ENCODE measurements at places on chromosomes 5 and 9. TPM values are rescaled to one million over a fixed set of nuclear protein-coding genes. Genes with fewer than 3 reads are reported as not detected.

DNA sequence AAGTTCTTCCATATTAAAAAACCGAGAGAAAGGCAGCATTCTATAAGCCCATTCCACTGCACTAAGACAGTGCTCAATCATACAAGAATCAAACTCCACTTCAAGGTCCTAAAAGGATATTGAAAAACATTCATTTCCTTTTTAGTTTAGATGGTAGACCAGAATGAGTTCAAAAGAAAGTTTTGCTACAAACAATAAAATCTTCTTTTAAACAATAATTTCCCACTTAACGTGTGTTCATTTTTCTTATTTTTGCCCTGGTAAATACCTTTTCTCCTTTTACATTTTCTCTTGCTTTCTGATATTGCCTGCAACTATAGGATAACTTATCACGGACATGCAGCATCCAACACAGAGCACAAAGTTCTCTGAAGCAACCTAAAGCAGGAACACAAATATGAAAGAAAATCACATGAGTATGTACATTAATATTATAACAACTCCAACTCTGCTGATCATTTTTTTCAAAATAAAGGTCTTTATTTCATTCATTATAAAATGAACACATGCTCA is 61.7 kb downstream of the CPLANE1 start:
- DNase-seq: no peak

Gene LPCAT1
- total RNA-seq: 38.6 TPM

DNA sequence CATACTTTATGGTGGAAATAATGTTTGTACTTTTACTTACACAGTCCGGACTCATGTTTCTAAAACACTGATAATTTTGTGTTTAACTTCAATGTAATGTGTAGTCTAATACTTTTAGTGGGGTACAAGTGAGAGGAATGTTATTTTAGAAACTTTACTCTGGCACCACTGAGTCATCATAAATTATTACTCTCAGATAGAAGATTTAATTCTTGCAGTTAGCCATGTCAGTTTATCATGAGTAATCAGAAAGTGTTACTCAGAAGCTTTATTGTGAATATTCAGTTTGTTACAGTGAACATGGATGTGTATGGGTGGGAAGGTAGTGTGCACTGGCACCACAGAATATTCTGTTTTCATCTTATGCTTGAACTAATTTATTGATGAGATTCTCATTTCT is 20.0 kb downstream of the OGN start:
- no peak for DNase-seq

DNA sequence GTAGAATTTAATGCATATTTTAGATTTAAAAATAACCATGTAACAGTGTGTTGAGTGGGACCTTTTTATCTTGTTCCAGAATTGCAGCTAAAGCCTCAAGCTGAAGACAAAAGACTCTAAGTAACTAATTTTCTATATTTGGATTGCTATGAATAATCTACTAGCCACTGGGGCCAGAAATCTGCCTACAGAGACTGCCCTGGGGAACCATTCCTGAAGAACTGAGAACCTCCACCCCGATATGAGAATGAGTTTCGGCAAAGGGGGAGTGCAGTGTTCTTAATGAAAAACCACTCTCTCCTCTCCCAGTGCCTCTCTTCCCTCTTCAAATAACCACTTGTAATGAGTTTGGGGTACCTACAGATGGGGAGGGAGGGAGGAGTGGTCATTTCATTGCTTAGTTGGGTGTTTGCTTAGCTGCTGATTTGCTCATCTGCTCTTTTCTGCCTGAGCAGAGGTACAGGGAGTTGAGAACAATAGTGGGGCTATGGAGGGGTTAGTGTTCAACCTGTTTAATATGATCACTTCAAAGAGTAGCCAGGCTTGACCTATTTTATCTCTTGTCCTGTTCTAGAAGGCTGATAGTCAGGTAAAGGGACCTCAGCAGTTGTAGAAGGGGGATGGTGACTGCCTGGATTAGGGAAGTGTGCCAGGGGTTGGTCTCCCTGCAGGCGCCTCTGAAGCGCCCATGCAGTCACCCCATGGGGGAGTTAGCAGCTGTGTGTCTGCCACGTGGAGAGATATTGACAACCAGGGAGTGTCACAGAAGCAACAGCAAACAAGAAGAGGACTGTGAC is 47.7 kb downstream of the ATG10 start:
- DNase-seq: no peak

GRCh38 chr9:128716581-128717254 is 7.2 kb downstream of the ZDHHC12 start:
- DNase-seq: peak; percentile 12

DNA sequence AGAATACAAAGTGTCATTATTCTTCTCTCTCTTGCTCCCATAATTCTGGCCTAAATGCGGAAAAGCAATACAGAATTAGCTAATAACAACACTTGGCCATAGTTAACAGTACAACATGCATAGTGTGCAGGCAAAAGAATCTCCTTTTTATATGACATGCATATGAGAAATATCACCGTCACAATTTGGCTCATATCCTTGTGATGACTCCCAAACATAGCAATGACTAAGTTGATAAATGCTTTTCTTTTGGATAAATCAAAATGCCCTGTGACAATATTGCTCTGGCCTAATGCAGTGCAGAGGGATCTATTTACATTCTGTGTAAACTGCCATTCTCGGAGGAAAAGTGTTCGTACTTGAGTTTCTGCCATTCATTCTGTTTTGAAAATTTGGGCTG is 121.9 kb upstream of the GHR start:
- DNase-seq: no peak

GRCh38 chr5:58462154-58462553 is 2.3 kb upstream of the PLK2 start:
- no peak for DNase-seq

Gene IL13
- not detected for total RNA-seq

DNA sequence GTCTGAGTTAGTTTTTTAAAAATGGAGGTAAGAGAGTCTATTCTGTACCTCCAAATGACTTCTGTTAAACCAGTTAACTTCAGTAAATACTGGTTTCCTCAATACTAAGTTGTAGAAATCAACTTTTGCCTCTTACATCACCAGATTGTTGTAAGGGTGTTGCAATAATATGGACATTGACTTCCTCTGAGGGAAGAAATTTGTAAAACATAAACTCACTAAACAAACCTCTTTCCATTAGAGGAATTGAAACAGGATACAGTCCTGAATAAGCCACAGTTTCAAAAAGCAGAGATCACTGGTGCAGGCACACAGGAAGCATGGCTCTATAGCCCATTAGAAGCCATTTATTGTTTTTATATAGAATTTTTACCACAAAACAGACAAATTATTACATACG is 32.7 kb upstream of the SLCO6A1 start:
- DNase-seq: no peak

Gene ZBTB34
- 3.1 TPM for total RNA-seq

DNA sequence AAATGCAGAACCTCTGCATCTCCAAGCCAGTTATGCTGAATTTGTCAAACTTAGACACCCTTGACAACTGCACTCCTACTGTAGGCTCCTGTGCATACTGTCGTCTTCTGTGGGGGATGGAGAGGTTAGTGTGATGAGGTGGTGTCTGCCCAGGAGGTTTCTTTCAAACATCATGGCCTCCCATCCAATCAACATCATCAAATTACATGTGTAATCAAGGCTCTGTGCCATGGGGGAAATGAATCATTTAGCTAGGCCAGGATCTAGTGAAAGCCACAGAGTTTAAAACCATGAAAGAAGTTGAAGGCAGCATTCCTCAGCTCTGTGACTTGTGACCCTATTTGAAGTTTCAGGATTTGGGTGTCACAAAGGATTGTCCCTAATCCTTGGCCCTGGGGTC is 240.6 kb downstream of the MARCHF11 start:
- no peak for DNase-seq

GRCh38 chr5:124738681-124739633 is 7.5 kb downstream of the ZNF608 start:
- no peak for DNase-seq

GRCh38 chr9:28922891-28923290 is 1349.6 kb upstream of the C9orf72 start:
- DNase-seq: no peak

DNA sequence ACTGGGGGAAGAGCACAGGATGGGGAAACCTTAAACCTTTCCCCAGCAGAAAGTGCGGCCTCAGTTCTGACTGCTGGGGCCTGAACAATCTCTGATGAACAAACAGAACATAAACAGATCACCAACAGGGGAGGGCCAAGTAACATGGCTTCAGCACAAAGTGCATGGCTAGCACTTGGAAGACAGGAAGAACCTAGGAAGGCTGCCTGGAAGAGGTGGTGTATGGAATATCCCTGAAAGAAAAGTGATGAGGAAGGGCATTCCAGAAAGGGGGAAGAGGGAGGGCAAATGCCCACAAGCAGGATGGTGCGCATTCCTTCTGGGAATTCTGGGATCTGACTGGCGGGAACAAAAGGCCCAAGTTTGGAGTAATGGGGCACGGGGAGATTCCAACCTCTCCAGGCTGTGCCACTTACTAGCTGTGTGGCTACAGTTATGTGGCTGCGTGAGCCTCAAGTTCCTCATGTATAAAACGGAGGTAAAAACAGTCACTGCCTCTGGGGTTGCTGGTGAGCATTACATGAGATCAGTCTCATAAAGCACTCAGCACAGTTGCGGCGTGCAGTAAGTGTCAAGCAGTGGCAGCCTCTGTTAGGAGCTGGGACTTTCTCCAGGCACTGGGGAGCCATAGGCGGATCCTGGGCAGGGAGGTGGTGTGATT is 1.6 kb downstream of the PDGFRB start:
- no peak for DNase-seq

Gene NMUR2
- not detected for total RNA-seq

GRCh38 chr5:10733426-10733825 is 27.6 kb downstream of the DAP start:
- no peak for DNase-seq

DNA sequence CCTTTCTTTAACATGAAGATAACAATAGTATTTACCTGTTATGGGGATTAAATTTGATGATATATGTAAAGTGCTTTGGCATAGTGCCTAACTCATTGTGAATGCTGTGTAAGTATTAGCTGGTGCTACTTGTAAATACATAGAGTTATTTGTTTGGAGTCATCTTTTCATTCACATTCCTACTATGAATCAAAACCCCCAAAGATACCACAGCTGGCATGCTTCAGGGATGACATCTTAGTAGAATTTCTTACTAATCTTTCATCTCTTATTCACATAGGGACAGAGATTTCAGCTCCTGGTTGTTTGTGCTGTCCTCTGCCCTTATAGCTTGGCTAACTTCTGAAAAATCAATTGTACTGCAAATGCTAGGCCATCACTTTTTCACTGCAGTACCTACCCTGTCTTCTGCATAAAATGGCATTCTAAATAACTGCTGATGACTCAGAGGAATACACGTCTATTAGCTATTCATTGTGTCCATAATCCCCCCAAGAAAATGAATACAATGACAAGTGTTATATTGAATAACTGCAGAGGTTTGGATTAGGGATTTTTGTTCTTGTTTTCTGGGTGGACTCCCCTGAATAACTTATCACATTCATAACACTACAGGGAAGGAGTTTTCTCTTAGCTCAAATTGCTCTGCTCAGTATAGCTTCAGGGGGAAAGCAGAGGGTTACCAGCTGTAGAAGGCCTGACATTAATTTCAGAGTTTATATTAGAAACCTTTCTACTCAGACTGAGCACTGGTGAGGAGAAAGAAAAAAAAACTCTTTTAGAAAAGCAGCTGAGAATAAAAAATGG is 192.2 kb upstream of the C9orf72 start:
- DNase-seq: no peak

Gene ARHGEF28
- total RNA-seq: 6.0 TPM

- no peak for DNase-seq
Measured at GRCh38 chr5:36108758-36109460, 42.2 kb upstream of the UGT3A2 start.

DNA sequence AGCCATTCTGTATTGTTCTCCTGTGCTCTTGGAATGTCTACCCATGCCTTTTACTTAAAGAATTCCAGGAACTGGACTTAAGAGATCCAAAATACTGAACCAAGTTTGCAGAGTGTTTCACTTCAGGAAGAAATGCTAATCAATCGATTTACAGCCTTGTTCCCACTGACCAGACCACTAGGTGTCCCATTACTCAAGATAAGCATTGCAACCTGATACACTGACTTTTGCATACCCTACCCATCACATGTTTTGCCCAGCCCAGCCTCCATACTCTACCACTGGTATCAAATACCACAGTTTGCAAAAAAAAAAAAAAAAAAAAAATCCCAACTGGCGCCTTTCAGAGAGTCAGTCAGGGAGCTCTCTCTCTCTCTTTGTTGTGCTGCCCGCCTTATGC is 550.8 kb downstream of the CDH9 start:
- DNase-seq: no peak

Gene CARD19
- 6.3 TPM for total RNA-seq

DNA sequence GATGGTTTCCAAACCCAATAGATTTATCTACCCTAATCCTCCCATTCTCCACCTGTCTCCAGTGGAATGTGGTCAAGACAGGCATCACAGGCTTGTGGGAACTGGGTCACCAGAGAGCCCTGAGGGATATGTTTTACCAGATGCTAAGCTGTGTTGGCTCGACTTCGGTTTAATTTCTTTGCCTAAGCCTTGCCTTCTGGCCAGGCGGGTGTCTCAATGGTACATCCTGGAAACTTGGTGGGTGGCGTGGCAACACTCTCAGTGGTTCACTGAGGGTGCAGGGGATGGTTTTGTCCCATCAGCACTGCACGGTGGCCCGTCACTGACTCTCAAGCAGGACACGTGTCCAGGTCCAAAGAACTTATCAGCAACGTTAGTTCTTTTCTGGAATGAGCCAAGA is 192.2 kb downstream of the TENT4A start:
- no peak for DNase-seq

All from right lobe of liver (tissue), 6 donors.